CD4-positive, alpha-beta T cell (primary cell): ENCODE measurements at places on chromosomes 2 and 18.

- DNase-seq = no peak
Measured at GRCh38 chr2:24870891-24871705, 48.9 kb downstream of the ADCY3 start.

DNA sequence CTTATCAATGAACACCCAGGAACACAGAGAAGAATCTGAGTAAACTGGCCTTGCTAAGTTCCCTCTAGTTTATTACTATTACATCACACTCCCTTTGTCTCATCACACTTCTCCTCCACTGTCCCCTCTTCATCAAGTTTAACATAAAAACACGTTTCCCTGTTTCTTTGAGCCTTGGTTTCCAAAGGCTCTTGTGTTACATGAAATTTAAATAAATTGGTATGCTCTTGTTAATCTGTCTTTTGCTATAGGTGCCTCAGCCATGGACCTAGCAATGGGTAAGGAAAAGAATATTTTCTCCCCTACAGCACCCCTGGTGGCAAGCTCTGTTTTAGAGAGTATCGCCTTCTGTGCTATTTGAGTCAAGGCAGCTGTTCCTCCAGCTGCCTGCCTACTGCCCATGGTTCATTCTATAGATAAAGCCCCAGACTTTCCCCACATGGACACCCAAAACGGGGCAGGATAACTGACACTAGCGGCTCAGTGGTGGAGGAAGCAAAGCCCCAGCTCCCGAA is 31.8 kb downstream of the TGIF1 start:
- no peak for DNase-seq

DNA sequence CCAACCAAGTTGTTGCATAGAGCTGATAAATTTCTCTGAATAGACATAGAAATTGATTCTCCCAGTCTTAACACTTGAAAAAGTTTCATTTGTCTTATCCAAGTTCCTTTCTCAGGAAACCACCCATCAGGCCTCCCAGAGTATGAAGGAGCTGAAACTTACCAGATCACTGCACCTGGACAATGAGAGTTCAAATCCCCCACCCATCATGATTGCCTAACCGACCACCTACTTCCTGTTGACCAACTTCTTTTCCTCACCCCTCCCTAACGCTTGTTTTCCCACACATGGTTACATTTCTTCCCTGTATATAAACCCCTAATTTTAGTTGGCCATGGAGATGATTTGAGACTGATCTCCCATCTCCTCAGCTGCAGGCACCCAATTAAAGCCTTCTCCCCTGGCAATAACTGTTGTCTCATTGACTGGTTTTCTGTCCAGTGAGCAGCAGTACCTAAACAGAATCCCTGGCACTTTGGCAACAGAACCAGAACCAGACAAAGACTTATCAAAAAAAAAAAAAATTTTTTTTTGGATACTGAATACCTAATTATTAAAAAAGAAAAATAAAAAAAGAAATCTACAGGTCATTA is 103.0 kb downstream of the SPIRE1 start:
- no peak for DNase-seq

GRCh38 chr2:65465857-65466256 is 33.5 kb upstream of the SPRED2 start:
- no peak for DNase-seq
